ENCODE measurements at places on chromosomes 4 and X. TPM values are rescaled to one million over a fixed set of nuclear protein-coding genes. Genes with fewer than 3 reads are reported as not detected.

SUPT20HL2 gene
- 0.06 TPM for polyA plus RNA-seq

GRCh38 chr4:28913466-28913865 lies 1806.7 kb upstream of the PCDH7 start:
- DNase-seq, result no peak

DNA sequence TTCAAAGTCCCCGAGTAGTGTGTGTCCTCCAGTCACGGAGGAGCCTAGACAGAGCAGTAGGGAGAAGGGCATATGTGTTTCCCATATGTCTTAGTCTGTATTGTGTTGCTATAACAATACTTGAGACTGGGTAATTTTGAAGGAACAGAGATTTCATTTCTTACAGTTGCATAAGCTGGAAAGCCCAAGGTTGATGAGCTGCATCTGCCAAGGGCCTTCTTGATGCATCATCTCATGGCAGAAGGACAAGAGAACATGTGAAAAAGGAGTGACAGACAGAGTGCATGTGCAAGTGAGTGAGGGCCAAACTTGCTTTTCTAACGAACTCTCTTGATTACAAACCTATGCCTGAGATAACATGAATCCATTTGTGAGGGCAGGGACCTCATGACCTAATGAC lies 243.4 kb downstream of the ARHGAP10 start:
- DNase-seq, result no peak

DNA sequence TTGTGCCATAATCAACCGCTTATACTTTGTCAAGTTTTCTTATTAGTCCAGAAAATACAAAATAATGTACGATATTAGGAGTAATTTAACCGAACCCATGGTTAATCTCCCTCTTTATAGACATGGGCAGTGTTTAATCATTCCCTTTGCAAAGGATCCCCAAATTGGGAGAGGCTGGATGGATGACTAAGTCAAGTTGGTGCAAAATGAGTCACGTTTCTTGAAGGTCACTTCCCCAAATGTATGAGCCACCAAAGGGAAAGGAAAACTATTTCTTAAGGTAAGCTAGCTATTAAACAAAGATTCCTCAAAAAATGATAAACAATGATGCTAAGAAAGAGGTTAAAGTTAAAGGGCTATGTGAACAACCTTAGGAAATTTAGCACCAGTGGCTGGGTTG lies 17.5 kb downstream of the MAML3 start:
- DNase-seq, result no peak
